Activated CD4-positive, alpha-beta T cell treated with anti-CD3 and anti-CD28 coated beads, Interleukin-2, amount 50 U/mL, for 1 hour (primary cell): ENCODE measurements at places on chromosomes 4 and X.

GRCh38 chrX:1152090-1152489 lies 60.4 kb downstream of the CRLF2 start:
- DNase-seq, result no peak

DNA sequence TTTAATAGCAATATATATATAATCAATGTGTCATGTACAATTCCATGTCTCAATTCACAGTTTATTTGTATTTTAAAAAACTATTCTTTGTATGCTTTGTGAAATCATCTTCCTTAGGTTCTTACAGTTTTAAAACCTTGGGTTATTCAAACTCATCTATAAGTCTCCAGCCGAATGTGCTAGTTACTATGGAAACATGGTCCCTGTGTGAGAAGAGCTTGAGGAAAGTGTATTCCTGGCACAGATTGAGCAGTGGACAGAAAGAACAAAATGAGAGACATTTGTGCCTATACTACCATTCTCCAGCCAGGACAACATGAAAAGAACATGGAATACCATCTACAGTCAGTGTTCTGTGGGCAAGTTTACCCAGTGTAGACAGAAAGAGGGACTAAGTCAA lies 103.4 kb downstream of the EFHC2 start:
- no peak for DNase-seq

DNA sequence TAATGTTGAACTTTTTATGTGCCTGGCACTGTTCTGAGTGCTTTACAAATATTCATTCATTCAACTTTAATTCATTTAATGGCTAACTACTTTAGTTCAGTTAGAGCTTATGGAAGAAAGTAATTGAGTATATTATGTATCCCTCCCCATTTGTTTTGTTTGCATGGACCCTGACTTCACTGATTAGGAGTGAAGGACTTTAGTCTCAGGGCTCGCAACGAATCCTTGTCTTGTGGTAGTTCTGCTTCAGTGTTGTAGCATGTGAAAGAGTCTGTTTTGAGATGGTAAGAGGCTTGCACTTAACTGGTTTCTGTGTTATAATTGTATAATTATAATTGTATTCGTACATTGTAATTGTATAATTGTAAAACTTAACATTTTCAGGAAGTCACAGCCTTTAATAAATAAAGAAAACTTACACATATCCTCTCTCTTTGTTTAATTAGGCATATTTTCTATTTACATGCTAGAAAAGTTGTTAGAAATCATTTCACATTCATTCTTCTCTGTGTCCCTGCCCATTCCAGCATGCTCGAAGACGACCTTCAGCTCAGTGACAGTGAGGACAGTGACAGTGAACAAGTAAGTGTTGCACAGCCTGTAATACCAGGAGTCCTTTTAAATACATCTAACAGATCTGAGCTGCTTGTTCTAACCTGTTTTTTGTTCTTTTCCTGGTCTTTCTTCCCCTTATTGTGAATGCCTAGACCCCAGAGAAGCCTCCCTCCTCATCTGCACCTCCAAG lies 115.1 kb downstream of the KLHL8 start:
- no peak for DNase-seq

DNA sequence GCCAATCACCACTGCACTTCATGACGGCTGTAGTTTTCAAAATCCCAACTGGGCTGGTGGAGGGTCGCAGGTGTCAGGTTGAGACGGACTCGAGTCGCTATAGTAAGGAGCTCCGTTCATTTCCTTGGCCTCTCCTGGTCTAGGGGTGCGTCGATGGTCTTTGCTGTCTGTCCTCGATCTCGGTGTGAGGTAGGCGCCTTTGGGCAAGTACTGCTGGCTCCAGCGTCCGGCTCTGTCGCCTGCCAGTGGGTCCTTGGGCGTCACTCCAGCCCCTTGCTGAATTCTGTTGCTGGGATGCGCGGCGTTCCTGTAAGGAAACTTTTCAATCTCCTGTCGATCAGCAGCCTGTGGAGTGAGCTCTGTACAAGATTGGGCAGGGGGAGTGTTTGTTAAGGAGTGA lies 76.7 kb downstream of the CCNB3 start:
- DNase-seq, result no peak

DNA sequence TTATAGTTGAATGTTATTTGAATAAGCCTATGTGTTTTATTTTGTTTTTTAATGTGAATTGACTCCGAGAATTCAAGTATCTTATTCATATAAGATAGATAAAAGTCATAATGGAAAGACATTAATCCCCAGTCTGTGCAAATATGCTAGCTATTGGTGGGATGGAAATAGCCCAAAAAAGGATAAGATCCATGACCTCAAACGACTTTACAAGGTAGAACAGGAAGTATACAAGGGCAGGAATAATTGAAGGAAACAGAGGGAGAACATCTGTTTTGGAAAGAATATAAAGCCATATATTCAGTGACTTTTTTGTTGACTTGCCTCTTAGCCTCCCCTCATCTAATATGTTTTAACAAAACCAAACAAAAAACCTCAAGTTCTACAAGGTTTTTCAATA lies 9.0 kb downstream of the ABCE1 start:
- no peak for DNase-seq

DNA sequence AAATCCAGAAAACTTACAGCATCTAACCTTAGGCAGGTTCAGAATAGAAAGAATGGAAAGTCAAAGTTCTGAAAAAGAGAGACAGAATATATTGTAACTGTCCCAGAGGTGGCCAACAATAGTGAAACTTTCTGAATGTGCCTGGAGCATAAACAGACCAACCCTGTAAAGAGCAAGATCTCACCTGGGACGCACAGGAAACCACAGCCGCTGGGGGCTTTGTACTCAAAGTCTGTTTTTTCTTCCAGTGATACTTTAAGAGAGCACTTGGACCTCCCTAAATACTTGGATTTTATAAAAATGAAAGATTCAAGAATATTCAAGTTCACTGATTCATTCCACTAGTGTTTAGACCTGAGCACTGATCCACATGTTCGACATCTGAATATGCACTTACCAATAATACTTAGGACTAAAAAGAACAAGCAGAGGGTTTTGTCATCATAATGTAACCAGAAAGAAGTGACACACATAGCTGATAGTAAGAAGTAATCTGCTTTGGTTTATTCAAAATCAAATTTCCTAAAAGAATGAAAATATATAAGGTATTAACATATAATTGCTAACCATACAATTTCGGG lies 35.3 kb downstream of the ARAP2 start:
- DNase-seq, result peak; percentile 22

DNA sequence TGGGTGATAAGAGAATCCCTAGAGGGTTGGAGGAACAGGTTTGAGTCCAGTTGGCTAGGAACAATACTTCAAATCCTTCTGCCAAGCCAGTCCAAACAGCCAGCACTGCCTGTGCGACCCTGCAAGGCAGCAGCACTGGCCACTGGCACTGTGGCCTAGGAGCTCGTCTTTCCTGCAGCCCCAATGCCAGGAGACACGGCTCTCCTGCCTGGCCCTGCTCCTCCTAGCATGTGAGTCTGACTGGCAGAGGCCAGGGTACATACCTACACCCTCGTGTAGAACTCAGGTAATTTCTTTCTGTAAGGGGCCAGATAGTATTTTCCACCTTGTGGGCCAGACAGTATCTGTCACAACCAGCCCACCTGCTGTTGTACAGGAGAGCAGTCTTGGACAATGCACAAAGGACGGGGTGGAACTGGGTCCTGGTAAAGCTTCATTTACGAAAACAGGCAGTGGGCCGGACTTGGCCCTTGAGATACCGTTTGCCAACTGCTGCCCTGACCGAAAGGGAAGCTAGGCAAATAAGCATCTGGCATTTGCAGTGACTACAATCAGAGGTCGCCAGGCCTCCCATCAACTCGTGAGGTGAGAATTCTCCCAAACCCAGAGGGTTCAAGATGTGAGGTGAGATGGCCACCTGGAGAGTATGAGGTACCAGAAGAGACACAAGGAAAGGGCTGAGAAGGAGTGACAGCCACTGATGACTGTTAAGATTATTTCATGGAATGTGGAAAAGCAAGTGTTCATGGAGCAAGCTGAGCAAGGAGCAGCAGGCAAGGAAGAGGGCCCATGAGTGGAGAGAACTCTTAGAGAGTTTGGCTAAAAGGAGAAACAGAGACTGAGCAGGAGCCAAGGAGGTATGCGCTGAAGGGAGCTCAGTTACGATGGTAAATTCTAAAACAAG lies 29.8 kb upstream of the IRAK1 start:
- no peak for DNase-seq

DNA sequence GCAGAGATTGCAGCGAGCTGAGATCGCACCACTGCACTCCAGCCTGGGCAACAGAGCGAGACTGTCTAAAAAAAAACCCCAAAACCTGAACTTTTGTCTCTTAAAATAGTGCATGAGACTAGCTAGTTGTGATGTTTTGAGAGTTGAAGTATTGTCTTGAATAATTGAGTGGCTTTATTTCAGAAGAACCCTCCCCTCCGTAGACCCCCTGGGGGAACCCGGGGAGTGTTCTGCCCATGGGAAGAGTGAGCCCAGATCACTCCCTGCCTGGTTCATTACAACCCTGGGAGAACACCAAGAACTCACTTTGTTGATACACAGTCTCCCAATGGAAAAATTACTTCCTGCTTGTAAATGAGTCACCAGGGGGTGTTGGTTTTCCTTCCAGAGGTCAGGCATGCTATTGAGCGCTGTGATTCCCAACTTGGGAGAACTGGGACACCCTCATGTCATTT lies 65.3 kb upstream of the SHISA3 start:
- no peak for DNase-seq

GRCh38 chr4:75180790-75181776 lies 248.2 kb downstream of the PARM1 start:
- no peak for DNase-seq

DNA sequence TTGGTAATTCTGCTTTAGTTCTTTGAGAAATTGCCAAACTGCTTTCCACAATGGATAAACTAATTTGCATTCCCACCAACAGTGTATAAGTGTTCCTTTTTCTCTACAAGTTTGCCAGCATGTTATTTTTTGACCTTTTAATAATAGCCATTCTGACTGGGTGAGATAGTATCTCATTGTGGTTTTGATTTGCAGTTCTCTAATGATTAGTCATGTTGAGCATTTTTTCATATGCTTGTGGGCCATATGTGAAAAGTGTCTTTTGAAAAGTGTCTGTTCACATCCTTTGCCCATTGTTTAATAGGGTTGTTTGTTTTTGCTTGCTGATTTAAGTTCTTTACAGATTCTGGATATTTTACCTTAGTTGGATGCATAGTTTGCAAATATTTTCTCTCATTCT lies 25.9 kb downstream of the ENPEP start:
- no peak for DNase-seq

DNA sequence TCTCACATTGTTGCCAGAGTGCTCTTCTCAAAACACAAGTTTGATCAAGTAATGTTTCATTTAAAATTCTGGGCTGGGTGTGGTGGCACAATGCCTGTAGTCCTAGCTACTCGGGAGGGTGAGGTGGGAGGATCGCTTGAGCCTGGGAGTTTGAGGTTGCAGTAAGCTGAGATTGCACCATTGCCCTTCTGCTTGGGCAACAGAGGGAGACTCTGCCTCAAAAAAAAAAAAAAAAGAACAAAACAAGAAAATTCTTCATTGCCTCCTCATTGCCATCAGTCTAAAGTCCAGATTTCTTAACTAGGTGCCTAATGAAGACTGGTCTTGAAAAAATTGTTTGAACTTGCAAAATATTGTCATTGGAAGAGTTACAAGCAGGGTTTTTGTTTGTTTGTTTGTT lies 120.1 kb downstream of the MFAP3L start:
- no peak for DNase-seq
